ENCODE measurements at places on chromosomes 3 and 15.

DNA sequence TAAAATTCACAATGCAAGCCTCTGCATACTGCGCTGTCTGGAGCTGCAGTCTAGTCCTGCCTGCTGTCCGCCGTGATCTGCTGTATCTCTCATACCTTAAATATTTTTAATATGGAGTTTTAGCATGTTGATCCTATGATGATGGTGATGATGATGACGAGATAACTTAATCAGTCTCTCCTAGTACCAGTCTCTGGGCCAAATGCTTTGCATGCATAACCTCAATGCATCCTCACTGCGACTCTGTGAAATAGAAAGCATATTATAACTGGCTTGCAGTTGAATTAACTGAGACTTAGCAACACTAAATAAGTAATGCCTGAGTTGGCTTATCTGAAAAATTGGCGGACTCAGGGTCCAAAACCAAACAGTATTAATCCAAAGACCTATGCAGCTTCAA, 38.4 kb upstream of the BCHE start:
- no peak for DNase-seq

GRCh38 chr15:69869881-69870505, 227.7 kb downstream of the TLE3 start:
- no peak for DNase-seq

DNA sequence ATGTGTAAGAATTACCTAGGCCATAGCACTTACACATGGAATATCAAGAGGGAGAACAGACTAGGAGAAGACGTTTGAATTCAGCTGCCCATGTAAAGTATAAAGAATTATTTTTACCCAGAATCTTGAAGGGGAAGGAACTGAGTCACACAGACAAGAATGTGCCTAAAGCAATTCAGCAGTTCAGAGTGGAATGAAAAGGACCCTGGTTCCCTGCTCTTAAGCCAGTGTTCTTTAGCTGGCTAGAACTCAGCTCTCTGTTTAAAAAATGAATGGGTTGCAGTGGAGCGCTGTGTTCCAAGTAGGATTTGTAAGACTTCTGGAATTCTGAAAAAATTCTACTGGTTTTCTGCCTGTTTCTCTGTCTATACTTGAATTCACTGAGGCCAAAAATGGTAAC, 440.2 kb downstream of the LPP start:
- no peak for DNase-seq

GRCh38 chr3:189222927-189223636, 51.3 kb downstream of the TPRG1 start:
- DNase-seq = no peak

GRCh38 chr3:191290311-191291025, 38.7 kb upstream of the CCDC50 start:
- DNase-seq = no peak

DNA sequence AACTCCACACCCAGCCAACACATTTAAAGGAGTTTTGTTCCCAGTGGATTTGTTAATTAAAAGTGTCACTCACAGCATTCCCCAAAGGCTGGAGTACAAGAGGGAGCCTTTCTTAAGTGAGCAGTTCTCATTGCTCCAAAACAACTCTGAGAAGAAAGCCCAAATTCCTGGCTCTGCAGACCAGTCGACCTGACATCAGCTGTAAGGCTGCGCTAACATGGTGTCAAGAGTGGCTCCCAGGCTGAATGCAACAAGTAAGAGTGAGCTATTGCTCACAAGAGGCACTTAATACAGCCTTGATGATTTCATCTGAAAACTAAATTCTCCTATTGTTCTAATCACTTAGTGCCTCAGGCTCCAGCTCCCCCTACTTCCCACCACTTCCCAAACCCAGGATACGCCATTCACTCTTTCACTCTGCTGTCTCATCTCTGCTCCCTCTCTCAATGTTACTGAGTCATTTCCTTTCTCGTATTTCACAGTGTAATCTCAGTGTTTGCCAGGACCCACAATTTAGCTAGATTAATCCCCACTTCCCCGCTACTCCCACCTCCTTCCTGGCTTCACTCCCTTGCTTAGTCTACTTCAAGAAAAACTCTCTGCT, 81.8 kb downstream of the WWTR1 start:
- DNase-seq = no peak

- no peak for DNase-seq
Observed at GRCh38 chr3:25495726-25496253, 67.7 kb downstream of the RARB start.

GRCh38 chr15:74545086-74545485, 4.1 kb downstream of the ARID3B start:
- no peak for DNase-seq

DNA sequence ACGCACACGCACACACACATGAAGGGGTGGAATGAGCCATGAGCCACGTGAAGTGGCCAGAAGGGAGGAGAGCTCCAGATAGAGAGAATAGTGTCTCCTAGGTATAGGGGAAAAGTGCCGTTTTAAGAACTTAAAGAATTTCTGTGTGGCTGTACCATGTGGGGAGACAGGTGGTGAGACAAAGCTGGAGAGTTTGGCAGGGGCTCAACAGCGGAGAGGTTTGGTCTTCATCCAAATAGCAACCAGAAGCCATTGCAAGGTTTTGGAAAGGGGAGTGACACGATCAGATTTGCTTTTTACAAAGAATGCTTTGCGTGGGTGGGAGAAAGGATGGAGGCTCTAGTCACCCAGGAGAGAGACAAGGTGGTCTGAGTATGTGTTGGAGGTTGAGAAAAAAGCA, 146.0 kb downstream of the IL20RB start:
- no peak for DNase-seq

- no peak for DNase-seq
Observed at GRCh38 chr15:95995375-95996168, 334.9 kb upstream of the NR2F2 start.

DNA sequence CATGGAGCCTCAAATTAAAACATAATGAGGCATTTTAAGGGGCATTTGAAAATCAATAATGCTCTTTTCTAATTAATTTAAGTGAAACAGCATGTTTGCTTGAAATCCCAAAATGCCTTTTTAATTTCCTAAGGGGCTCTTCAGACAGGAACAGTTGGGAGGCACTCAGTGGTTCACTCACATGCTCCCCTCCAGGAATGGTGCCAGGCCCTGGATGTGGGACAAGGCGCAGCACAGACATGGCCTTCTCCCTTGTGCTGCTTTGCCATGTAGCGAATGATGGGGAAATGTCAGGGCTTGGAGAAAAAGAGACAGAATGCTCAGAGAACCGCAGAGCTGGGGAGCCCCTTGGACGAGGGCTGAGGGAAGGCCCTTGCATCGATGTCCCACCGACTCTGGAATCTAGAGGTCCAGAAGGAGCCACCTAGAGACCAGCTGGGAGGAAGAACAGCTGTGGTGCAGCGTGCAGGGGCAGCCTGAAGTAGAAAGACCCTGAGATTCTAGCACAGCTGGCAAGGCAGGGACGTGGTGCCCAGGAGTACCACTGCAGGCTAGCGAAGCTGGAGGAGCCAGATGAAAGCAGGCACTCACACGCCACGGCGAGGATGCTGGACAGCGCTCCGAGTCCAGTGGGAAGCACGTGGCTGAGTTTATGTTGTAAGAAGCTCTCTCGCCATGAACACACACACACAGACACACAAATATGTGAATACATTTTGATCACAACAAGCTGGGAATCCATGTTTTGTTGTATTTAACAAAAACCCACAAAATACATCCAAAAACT, 27.0 kb downstream of the NSMCE3 start:
- no peak for DNase-seq

GRCh38 chr15:69636169-69636915, 183.7 kb downstream of the RPLP1 start:
- DNase-seq = no peak

DNA sequence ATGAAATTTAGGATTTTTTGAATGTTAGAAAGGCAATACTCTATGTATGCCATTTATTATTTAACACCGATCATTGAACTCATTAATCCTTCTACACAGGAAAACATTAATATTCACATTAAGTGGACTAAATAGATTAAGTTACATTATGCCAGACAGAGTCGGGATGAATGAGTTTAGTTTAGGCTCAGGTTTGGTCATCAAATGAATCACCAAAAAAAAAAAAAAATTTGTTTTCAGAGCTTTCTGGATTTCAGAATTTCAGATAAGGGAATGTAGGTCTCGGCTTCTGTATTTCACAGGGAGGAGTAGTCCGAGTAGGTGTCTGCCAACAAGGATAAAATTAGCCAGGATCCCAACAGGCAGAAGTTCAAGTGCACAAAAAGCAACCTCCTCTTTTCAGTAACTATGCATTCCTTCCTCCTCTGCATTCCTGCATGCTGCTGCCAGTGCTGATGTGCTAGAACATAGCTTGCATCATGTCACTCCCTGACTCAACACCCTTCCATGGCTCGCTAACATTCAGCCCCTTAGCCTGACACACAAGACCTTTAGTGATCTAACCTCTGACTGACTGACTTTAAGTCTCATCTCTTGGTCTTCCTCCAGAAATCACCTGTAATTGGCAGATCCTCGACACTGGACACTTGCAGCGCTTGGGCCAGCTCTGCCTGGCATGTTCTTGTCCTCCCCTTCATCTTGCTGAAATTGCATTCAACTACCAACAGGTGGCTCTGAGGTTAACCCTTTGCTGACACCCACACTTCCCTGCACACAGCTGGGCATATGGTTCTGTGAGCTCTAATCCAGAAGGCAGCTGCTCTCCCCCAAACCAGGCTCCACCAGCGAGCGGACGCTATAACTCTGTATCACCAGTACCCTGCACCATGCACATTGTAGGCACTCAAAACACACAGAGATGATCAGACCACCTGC, 145.4 kb upstream of the PROK2 start:
- DNase-seq = no peak

DNA sequence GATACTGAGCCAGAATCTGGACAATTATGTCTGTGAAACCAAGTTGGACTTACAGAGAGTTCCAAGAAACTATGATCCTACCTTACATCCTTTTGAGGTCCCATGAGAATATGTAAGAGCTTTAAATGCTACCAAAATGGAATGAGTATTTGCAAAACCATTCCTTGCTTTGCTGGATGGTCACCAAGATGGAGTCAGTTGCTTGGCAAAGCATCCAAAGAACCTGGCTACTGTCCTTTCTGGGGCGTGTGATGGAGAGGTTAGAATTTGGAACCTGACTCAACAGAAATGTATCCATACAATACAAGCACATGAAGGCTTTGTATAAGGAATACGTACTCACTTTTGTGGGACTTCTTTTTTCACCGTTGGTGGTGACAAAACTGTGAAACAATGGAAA, 36.2 kb downstream of the AP4E1 start:
- DNase-seq = no peak

- DNase-seq = peak; percentile 15
Observed at GRCh38 chr3:197753263-197753662, 3.6 kb downstream of the FYTTD1 start.

DNA sequence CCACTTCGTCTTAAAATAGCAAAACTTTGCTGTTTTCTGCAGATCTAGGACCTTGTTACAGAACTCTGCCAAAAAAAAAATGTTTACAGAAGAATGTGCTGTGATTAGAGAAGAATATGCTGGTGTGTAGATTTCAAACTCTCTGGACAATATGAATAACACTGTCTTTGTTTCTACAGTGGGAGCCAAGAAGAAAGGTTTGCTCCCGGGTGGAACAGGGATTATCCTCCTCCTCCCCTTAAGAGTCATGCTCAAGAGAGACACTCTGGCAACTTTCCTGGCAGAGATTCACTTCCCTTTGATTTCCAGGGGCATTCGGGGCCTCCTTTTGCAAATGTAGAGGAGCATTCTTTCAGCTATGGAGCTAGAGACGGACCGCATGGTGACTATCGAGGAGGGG, 27.3 kb downstream of the RBM6 start:
- DNase-seq = no peak

DNA sequence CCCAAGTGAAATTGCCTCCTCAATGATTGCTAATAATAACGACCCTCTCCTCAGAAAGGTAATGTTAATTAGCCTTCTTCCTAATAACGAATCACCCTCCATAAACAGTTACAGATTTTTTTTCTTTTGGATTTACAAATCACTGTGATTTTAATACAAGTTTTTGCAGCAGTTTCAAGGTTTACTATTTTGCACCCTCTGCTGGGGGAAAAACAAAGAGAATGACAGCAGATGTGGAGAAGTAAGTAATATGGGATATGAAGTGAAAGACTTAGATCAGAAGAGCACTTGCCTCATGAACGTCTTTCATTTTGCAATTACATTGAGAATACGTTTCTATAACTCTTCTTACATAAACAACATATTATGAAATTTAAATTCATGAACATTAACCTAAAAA, 16.1 kb upstream of the CNTN3 start:
- no peak for DNase-seq

GRCh38 chr15:87490666-87491065, 765.9 kb downstream of the NTRK3 start:
- no peak for DNase-seq

GRCh38 chr15:36926427-36926825, 173.9 kb downstream of the MEIS2 start:
- no peak for DNase-seq

GRCh38 chr3:102410616-102411015, 24.2 kb upstream of the ZPLD1 start:
- no peak for DNase-seq

GRCh38 chr15:29132735-29133181, 136.9 kb downstream of the NSMCE3 start:
- DNase-seq = no peak

- no peak for DNase-seq
Observed at GRCh38 chr3:54649551-54649950, 278.3 kb downstream of the LRTM1 start.

Measured in CD4-positive, alpha-beta T cell treated with Interferon alpha-2 for 1 hour (primary cell).